Mucosa of descending colon (tissue), 3 donors: ENCODE measurements at places on chromosomes 3 and 15. TPM values are rescaled to one million over a fixed set of nuclear protein-coding genes. Genes with fewer than 3 reads are reported as not detected.

GRIP2 gene
- 2.2 TPM for total RNA-seq

GRCh38 chr15:59237924-59238331 lies 31.3 kb downstream of the LDHAL6B start:
- DNase-seq = no peak

DNA sequence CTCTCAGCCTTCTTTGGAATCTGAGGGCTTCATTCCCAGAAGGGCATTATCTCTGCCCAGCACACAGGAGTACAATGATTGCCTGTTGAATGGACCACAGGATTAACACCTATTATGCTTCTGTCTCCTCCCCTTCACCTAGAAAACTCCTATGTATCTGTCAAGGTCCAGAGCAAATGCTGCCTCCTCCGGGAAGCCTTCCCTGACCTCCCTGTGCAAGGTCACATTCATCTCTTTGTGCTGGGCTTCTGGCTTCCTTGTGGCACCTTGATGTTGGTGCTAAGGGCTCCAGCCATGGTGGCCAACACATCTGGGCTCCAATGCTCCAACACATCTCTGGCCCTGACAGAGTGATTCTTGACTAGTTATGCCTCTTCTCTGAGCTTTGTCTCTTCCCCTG lies 49.9 kb upstream of the ATP2B2 start:
- no peak for DNase-seq

GRCh38 chr15:95772982-95773381 lies 557.5 kb upstream of the NR2F2 start:
- DNase-seq = no peak

GRCh38 chr3:64888840-64889392 lies 201.1 kb upstream of the ADAMTS9 start:
- DNase-seq = no peak

GRCh38 chr3:64484289-64484992 lies 203.4 kb downstream of the ADAMTS9 start:
- peak; percentile 79 for DNase-seq

- DNase-seq = no peak
Measured at GRCh38 chr3:146280864-146281263, 30.0 kb upstream of the PLSCR4 start.

DNA sequence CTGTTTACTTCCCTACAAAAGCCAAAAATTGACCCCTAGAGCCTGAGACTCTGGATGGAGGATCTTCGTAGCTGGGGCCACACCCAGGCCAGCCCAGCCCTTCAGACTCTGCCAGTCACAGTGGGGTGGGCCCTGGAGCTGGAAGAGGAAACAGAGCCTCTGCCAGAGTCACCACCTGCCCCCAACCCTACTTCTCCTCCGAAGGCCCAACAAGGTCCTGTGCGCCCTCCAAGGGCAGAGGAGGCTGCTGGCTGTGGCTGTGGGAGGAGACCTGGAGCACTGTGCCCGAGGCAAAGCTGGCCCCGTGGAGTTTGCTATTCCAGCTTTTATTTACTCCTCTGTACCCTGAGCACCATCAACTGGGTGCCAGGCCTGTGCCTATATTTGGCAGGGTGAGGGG lies 19.0 kb downstream of the CISH start:
- DNase-seq = peak; percentile 61
